ENCODE measurements at places on chromosomes 7 and 10.

DNA sequence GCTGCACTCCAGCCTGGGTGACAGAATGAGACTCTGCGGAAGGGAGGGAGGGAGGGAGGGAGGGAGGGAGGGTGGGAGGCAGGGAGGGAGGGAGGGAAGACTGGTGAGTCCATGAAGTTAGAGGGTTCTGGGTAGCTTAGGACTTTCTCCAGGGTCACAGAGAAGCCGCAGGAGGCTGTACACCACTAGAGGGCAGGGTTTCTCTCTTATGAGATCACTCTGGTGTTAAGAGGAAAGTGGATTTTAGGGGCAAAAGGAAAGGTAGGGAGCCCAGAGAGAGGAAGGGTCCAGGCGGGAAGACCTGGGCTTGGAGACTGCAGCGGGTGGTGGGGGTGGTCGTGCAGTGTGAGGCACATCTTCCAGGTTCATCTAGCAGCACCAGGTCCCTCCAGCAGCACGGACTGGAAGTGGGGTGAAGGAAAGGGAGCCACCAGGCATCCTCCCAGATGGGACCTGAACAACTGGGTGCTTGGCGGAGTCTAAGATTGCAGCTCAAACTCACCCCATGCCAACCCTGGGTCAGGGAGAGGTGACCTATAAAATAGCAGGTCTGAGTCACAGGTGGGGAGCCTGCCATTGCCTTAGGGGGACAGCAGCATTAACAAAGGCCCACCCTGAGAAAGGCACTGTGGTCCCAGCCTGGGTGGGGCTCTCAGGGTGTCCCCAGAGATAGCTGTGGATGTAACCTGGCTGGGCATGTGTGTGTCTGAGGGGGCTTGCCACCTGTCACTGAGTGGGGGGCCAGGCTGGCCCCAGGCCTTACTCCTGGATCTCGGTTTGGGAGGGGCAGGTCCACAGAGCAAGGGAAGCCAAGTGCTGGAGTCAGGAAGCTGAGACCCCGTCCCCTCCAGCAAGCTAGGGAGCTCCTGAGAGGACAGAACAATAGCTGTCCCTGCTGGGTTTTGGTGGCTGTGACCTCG, 48.5 kb upstream of the SLC29A3 start:
- no peak for DNase-seq

DNA sequence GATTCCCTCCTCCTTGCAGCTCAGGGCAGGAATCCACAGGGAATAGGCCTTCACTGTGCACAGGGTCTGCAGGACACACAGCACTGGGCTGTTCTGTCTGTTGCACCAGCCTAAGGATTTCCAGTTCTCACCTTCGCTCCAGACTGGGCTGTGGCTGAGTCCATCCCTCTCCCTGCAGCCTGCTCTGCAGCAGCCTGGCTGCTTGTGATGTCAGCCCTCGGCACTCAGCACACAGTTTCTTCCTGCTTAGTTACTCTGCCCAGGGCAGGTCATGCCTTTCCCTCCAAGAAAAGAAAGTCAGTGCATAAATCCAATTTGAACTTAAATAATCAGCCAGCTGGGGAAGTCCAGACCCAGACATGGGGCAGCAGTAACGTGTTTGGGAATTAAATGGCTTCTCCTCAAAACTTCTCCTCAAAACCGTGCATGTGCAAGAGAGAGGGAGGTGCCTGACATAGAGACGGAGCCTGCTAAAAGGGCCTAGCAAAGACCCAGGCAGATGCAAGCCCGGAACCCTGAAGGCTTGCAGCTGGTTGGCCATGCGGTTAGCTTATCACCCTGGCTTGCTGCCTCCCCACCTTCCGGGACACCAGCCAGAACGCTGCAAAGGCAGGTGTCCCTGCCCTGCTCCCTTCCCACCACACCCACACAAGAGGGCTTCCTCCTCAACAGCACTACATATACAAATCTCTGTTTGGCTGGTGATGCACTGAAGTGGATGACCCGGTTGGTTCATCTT, 10.9 kb upstream of the GDF2 start:
- no peak for DNase-seq

- no peak for DNase-seq
Observed at GRCh38 chr10:17196045-17196444, 5.4 kb downstream of the TRDMT1 start.

DNA sequence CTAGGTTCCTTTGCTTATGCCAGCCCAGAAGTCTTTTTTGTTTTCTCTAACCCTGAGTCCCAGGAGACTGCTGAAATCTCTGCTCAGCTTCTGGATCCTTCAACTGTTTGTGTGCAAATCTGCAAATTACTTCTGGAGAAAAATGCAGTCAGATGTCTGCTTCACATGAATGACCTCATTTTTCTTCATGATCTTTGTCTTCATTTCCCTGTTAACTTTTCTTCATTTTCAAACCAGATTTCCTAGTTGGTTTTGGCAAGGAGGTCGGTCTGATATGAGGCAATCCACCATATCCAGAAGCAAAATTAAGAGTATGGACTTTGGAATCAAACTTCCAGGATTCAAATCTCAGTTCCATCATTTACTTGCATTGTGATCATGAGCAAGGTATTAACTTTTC, 66.8 kb downstream of the ZNF503 start:
- no peak for DNase-seq

GRCh38 chr7:83130623-83131545, 31.8 kb downstream of the PCLO start:
- no peak for DNase-seq

GRCh38 chr10:79182781-79183467, 114.2 kb downstream of the ZMIZ1 start:
- DNase-seq, result no peak

- no peak for DNase-seq
Observed at GRCh38 chr7:43570688-43571365, 12.1 kb upstream of the STK17A start.

DNA sequence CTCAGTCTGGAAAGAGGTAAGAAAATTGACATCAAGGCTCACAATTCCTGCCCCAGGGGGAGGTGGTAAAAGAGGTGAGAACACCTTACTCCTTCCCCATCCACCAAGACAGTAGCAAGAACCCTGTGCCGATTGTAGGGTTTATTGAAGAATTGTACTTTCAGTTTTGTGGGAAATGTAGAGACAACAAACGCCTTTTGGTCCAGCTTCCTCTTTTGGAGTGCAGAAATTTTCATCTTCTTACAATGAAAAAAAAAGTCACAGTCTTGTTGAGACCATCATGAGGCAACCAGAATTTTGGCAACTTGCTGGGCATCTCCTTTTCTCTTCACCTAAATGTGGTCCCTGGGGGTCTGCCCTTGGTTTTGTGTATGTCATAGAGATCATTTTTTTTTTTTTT, 217.7 kb downstream of the TMEM178B start:
- DNase-seq, result no peak

- no peak for DNase-seq
Observed at GRCh38 chr7:50860598-50860997, 77.9 kb upstream of the GRB10 start.

DNA sequence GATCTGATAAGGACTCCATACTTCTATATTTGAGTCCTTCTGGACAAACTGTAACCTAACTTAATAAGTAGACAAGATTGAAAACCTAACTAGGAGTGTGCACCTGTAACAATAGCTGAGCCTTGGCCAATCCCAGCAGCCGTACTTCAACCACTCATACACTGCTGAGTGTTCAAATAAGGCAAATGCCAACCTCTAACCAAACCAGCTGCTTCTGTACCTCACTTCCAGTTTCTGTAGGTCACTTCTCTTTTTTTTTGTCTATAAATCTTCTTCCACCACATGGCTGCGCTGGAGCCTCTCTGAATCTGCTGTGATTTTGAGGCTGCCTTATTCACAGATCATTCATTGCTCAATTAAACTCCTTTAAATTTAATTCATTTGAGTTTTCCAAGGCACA, 753.2 kb downstream of the DNAJB9 start:
- DNase-seq, result no peak

- DNase-seq, result no peak
Observed at GRCh38 chr10:57015595-57016318, 654.7 kb upstream of the ZWINT start.

DNA sequence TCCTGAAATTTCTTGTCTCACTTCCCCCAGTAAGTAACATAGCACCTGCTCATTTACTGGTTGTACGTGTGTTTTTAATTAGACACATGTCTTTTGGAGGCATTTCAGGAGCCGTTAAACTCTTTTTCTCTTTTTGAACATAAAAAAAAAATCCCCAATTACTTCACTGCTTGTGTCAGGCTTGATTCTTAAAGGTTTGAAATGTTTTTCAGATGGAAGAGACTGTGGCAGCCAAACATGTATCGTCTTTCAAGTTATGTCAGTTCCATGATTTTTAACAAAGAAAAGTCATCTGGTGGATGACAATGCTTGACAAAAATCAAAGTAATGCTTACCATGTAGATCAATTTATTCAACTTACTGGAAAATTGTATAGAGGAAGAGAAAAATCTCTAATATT, 585.8 kb downstream of the GATA3 start:
- no peak for DNase-seq

DNA sequence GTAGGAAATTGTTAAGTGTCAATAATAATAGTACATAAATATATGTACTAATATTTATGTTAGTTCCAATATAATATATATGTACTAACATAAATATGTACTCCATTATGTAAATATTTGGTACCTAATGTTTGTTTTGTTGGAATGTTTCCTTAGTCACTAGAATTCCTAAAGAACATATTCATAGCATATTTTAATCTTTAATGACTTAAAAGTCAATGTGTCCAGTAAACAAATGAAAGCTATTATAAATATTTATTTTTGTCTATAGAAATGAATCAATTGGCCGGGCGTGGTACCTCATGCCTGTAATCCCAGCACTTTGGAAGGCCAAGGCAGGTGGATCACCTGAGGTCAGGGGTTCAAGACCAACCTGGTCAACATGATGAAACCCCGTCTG, 153.6 kb downstream of the GPR158 start:
- DNase-seq, result no peak

DNA sequence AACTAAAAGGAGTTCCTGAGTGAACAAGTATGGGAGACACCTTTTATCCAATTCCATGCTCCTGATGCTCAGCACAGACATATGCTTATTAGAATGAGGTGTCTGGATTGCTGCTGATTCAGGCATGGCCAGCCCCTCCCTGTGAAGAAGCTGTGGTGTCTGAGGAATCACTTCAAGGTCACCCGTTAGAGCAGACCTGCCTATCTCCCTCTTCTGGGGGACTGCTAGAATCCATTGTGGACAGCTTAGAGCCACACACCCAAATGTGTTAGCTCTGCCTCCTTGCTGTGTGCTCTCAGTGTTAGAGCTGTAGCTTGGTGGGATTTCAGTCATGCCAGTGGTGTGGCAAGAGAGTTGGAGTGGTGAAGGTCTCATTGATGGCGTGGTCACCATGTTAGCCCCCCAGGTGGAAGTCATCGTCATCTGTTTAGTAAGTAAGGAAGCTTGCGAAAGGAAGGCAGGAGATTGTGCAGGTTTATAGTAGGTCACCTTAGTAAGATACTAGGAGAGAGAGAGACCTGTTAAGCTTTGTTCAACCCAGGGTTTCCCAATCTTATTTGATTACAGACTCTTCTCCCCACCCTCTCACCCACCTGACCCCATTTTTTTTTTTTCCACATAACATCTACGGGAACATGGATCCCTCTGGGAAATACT, 12.8 kb downstream of the PRXL2A start:
- DNase-seq, result no peak

DNA sequence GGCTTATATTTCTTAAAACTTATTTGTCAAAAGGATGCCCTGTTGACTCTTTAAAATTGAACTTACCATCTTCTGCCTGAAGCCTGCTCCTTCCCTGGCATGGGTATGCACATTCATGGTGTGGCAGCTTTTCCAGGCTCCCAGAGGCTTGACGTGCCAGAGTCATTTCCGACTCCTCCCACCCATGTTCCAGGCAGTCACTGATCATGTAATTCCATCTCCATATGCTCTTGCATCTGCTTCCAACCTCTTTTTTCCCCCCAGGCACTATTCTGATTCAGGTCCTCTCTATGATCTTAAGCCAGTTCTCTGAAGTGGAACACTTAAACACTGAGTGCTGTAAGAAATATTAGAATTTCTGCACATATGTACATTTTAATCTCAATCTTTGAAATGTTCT, 82.2 kb downstream of the CFAP58 start:
- DNase-seq, result no peak

DNA sequence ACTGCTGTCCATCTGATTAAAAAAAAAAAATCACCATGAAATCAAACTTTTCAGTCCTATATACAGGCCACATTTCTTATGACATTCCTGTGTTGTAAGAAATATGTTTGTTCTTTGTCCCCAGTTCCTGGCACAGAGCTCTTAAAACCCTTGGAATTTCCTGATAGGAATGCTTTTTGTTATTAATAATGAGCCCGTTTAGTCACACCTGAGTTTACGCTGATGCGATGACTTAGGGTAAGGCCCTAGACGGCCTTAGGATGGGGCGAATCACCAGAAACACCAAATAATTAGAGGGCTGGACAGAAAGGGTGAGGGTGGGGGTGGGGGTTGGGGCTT, 17.5 kb downstream of the TSPAN15 start:
- no peak for DNase-seq
